Activated naive CD8-positive, alpha-beta T cell treated with anti-CD3 and anti-CD28 coated beads, Interleukin-2, amount 50 U/mL, for 24 hours (primary cell): ENCODE measurements at places on chromosomes 12 and 14.

GRCh38 chr12:67355428-67356379 is 86.5 kb downstream of the CAND1 start:
- DNase-seq: no peak

DNA sequence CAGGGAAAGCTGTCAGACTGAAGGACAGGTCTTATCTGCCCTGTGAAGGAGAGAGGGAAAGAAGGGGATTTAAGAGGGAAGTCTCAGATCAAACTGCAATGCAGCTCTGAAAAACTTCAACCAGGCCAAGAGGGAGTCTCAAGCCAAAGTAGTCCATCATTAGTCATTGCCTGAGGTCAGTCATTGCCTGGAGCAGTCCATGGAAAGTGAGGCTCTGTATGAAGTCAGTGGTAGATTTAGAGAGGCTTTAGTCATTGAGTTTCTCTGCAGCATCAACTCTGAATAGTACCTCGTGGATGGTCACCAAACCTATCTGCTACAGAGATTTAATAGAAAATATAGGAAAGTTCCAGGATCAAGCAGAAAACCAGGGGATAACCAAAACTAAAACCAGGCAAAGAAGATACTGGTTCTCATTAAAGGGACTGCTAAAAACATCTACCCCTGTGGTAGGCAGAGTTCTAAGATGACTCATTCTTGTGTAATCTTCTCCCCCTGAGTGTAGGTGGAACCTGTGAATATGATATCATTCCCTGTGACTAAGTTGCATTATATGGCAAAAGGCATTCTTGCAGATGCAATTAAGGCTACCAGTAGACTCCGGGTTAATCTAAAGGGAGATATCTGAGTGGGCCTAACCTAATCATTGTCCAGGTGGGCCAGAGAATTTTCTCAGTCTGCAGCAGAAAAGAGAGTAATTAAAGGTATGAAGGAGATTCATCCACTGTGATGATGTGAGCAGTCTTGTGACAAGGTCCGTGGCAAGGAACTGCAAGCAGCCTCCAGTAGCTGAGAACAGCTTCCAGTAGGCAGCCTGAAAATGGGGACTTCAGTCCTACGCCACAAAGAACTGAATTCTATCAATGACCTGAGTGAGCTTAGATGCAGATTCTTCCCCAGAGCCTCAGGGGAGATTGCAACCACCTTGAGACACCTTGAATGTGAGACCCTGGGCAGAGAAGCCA is 123.1 kb downstream of the GALC start:
- DNase-seq: no peak

DNA sequence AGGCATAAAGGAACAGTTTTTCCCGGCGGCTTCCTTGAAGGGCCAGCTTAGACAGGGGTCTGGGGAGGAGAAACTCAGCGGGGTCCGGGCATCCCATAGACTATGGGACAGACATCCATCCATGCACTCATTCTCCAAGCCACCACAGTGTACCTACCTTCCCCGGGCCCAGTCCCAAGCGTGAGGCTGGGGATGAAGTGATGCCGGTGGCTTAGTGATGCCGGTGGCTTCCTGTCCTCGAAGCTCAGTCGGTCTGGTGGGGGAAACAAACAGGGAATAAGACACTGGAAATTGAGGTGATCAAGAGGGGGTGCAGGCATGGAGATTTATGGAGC is 421 bp downstream of the RTL1 start:
- DNase-seq: no peak

GRCh38 chr14:80446356-80446755 is 235.1 kb upstream of the DIO2 start:
- DNase-seq: no peak

GRCh38 chr12:122160761-122161160 is 13.3 kb downstream of the IL31 start:
- DNase-seq: no peak

DNA sequence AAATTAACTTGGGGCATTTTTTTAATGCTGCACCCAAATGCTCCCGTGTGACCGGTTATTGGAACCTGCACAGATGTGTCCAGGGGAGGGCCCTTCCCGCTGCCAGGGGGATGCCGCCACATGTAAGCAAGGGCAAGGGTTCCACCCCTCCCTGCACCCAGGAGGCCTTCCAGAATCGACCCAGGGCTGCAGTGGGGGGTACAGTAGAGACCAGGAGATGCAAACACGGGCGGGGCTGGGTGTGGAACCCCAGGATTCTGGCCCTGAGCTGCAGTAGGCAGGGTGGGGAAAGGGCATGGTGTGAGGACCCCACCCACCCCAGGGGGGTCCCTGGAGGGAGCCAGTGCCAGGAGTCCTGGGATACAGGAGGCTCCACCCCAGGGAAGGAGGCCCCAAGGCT is 54.1 kb downstream of the TNFAIP2 start:
- DNase-seq: no peak

GRCh38 chr12:85562765-85563164 is 273.4 kb downstream of the RASSF9 start:
- no peak for DNase-seq
